NCI-H1930 (cell line): ENCODE measurements at places on chromosomes 6 and 20.

DNA sequence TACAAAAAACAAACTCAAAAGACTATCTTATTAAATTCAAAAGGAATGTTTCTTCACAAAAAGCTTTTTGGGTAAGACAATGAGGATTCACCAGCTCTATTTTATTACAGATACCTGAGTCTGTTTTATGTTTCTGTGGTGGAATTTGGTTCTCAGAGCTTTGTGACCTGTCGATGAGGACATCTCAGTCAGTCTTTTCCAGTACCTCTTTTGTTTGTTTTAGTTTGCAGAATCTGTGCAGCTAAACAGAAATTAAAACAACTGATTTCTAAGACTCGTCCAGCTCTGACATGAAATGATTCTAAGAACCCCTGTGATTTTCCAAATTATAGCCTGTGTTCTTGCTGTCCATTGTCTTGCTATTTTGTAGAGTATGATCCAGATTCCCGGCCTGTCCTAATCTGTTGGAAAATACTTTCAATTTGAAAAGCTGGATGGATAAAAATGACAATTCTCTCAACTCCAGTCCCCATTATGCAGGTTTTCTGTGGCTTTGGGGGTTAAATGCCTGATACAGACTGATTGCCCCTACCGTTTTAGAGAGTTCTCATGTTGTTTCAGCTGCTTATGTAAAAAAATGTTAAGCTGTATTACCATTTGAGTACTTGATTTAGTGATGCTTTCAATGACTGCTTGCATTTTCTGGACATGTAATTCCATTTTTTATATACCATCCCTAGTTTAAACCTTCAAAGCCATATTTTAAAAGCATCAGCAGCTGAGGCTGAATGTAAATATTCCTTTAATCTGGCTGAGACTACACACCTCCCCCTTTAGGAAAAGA is 94.2 kb upstream of the TAB2 start:
- DNase-seq, result no peak

- DNase-seq, result peak; percentile 32
These were observed at the start of gene TPBG for GRCh38 chr6:82363428-82364086. TPBG (plus strand) TSS chr6:82363817; CDS start chr6:82364962, 1,145 bp downstream.

DNA sequence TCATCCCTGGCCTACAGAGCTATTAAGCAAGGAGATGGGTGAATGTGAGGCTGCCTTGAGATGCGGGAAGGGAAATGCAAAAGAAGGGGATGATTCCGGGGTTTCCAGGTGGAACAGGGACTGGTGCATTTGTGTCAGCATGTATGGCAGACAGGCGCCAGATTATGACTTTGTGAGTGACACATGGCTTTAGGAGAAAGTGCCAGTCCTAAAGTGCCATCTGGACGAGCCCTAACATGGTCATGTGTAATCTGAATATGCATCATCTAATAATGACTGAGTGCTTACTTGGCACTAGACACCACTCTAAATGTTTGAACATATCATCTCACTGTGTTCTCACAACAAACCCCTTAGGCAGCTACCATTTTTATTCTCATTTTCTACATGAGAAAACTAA is 195.0 kb upstream of the TSHZ2 start:
- no peak for DNase-seq

GRCh38 chr20:57069442-57069841 is 197.0 kb downstream of the BMP7 start:
- no peak for DNase-seq

DNA sequence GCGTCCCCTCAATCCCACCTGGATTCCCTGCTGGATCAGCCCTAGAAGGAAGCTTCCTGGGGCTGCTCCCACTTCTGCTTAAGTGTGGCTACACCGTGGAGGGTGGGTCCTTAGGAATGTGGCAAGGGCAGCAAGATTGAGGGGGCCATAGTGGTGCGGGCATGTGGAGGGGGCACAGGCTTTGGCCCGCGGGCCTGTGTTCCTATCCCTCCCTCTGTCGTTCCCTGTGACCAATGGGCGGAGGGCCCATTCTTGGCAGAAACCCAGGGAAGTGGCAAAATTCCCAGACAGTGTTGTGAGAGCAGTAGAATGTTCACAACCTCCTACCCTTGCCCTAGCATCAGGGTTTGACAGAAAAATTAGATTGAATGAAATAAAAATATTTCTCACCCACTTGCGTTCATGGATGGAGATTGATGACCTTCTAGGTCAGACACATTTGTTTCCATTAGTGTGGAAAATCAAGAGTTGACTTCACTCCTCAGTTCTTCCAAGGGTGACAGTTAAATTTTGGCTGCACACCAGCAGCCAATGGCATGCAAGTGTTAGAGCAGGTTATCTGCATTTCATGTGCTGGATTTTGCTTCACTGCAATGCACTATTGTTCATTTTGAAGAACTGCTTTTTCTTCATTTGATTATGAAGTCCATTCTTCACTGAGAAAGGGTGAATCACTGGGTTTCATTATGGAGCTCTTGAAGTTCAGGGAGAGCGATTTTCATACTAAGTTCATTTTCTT is 49.3 kb upstream of the AHI1 start:
- no peak for DNase-seq

DNA sequence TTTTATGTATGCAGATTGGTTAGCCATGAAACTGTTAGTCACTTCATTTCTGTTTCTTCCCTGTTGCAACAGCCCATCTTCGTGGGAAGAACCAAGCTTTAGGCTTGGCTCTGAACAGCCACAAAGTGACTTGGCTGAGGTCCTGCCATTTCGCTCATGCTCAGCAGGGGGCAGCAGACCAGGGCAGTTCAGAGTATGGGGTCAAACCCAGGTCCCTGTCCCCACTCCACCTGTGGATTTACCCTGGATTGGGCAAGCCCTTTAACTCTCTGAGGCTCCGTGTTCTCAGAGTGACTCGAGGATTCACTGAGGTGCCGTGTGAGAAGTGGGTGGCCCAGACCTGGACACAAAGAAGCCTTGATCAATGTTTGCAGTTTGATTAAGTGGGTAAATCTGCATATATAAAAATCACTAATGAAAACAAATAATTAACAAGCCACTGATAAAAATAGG is 19.8 kb upstream of the MAP1LC3A start:
- DNase-seq, result no peak

DNA sequence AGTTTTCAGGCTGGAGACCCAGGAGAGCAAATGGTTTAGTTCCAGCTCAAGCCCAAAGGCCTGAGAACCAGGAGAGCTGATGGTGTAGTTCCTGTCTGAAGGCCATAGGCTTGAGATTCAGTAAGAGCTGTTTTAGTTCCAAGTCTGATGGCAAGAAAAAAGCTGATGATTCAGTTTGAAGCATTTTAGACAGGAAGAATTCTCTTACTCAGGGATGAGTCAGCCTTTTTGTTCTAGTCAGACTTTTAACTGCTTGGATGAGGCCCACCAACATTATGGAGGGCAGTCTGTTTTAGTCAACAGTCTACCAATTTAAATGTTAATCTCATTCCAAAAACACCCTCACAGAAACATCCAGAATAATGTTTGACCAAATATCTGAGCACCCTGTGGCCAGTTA is 2.5 kb downstream of the ZSCAN26 start:
- DNase-seq, result no peak

DNA sequence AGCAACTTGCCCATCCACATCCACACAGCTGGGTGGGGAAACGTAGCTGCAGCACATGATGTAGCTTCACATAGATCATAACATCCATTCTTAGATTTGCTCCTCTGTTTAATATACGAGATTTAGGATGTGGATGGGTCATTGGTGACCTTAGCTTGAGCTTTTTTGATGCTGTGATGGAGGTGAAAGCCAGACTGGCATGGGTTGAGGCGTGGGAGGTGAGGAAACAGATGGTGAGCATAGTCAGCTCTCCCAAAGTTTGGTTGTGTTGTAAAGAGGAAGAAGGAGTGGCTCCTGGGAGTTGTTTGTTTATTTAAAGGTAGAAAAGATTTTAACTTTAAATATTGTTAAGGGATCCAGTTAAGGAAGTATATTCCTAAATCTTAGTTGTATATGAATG is 5.3 kb downstream of the ARFGEF2 start:
- DNase-seq, result no peak

GRCh38 chr20:4256874-4257273 is 241.5 kb upstream of the RNF24 start:
- no peak for DNase-seq

DNA sequence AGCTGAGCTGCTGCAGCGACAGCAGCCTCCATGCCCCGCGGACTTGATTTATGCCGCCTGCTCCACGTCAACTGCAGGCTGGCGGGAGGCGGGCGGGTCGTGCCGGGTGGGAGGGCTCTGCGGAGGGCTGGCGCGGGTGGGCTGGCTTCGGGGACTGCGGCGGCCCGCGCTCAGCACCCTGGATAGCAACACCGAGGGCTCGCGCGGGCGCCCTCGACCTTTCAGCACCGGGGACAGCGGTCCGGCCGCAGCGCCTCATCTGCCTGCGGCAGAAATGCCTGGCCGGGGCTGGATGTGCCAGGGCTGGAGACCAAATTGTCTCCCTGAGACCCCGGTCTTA is 792 bp downstream of the SNAP25 start:
- DNase-seq, result no peak

DNA sequence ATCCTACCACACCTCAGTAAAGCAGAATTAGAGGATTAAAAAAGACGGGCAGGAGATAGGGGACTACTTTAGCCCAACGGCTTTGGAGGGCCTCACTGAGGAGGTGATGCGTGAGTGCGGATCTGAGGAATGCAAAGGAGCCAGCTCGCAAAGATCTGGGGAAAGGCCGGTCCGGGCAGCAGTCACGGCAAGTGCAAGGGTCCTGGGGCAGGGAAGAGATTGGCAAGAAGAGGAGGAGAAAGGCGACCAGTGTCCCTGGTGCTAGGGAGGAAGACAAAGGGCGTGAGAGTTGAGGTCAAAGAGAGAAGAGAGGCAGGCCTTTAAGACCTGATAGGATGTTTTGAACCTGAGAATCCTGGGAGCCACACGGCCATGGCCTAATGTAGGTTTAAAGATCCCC is 86.8 kb downstream of the KCNB1 start:
- DNase-seq, result no peak

GRCh38 chr6:107114926-107115694 is at the start of gene BEND3:
BEND3 (minus strand) TSS chr6:107115515; CDS start chr6:107099285, 16,230 bp downstream.
- peak; percentile 43 for DNase-seq

DNA sequence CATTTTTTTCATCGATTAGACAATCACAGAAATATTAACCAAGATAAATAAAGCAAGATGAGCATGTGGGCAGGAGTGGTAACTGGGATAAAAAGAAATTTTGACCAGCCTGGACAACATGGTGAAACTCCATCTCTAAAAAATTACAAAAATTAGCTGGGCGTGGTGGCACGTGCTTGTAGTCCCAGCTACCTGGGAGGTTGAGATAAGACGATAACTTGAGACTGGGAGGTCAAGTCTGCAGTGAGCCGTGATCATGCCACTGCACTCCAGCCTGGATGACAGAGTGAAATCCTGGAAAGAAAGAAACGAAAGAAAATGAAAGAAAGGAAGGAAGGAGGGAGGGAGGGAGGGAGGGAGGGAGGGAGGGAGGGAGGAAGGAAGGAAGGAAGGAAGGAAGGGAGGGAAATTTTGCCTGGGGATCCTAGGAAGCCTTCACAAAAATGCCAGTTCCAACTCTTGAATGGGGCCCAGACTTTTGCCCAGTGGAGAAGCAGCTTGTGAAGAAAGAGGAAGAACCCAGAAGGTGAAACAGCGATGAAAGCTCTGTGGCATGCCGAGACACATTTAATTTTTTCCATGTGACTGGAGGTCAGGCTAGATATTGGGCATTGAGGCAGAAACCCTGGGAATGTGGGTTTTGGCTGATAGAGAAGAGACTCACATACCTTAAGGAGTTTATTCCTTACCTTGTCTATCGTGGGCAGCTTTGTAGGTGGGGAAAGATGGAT is 20.3 kb downstream of the CCDC170 start:
- DNase-seq, result no peak

DNA sequence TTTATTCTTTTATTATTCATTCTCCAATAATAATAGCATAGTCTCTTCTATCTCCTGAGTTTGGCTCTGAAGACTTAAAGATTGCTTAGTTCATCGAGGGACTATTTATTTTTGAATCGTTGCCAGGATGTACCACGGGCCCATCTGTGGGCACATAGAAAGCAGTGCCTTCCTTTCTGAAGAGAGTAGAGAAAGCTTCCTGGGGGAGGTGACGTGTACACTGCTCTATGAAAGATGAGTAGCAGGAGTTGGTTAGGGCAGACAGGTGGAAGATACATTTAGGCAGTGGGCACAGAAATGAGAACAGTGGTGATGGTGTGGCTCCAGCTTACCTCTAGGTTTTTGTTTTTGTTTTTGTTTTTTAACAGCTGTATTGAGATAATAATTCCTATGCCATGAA is 98.4 kb downstream of the CDKAL1 start:
- no peak for DNase-seq

DNA sequence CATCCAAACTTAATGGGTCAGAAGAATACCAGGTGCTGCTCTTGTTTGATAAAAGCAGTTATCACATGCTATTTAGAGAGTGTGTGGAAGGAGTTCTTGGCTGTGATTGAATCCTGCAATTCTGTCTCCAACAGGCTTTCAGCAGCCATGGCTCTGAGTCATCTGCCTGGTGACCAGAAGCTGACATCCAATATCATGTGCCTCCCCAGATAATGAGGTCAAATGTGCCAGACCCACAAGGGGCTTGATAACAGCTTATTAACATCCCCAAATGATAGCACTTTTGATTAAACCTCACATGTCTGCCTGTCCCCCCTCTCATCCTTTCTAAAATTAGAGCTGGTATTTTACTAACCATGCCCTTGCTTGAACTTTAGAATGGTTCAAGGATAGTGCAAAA is 175.7 kb upstream of the PLN start:
- DNase-seq, result no peak

GRCh38 chr6:11730641-11731040 is 48.0 kb downstream of the ADTRP start:
- DNase-seq, result no peak

DNA sequence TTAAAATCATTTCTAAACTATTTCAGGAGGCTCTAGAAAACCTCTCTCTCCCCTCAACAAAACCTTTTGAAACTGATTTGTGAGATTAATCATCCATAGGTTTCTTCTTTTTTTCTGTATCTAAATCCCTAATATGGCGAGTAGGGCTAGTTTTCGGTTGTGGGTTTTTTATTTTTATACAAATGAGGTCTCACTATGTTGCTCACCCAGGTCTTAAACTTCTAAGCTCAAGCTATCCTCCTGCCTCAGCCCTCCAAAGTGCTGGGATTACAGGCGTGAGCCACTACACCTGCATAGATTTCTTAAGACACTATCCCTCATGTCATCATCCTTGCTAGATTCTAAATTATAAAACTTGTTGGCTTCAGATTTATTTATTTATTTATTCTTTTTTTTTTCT is 43.9 kb downstream of the ORC3 start:
- no peak for DNase-seq

DNA sequence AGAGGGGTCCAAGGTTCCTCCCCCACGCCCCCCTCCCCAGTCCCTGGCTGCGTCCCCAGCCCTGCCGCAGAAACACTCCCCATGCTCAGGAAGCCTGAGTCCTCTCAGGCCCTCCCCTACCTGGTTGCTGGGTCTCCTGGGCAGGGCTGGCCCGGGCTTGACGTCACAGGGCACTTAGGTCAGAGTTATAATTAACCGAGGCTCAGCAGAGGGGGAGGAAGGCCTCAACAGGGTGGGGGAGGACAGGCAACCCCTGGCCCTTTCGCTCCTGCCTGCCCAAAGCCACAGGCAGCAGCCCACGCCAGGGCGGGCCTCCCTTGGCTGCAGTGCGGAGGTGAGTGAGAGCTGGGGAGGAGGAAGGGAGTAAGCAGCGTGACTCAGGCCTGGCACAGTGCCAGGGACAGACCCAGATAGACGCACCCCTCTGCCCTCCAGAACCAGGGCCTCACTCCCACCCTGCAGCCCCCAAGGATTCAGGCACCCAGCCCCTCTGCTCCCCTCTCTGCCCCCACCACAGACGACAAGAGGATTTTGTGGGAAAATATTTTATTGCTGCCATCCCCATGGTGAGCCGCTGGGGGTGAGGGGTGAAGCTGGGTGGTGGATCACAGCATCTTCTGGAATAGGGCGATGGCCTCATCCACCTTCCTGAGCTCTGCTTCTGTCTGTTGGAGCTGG is at the start of gene VWA7:
Gene VWA7, minus strand, starts transcription at position 340 of the 678 bp plus-strand sequence. CDS start 549 bp downstream, outside the sequence.
- DNase-seq, result no peak
